ENCODE measurements at places on chromosomes 6 and 20.

DNA sequence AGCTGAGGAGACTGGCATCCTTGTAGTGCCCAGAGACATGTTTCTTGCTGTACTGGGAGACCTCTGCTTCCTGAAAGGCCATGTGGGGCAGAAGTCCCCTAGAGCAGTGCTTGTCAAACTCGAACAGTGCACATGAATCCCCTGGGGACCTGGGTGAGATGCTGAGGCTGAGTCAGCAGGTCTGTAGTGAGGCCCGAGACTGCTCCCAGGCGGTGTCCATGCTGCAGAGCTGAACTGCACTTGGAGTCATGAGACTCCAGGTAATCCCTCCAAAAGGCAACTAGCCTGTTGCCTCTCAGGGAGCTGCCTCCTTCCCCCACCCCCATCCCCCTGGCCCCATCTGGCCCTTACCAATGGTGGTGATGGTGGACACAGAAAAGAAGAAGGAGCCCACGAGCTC is 3.7 kb downstream of the KCNK17 start:
- DNase-seq, result no peak

DNA sequence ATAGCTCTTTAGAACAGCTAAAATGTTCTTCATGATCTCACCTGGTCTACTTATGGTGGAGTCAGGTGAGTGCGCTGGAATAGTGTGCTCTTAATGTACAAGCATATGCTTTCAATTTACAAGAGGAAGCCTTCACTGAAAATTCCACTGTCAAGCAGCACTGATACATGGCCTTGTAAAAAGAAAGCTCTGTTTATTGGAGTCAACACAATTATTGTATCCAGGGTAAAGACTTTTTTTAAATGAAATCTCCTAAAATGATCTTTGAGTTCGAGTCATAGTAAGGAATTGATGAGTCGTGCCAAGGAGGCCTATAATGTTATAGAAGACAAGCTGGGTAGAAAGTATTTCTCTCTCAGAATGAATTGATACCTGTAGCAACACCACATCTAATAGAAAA is 41.6 kb upstream of the CARMIL1 start:
- no peak for DNase-seq

DNA sequence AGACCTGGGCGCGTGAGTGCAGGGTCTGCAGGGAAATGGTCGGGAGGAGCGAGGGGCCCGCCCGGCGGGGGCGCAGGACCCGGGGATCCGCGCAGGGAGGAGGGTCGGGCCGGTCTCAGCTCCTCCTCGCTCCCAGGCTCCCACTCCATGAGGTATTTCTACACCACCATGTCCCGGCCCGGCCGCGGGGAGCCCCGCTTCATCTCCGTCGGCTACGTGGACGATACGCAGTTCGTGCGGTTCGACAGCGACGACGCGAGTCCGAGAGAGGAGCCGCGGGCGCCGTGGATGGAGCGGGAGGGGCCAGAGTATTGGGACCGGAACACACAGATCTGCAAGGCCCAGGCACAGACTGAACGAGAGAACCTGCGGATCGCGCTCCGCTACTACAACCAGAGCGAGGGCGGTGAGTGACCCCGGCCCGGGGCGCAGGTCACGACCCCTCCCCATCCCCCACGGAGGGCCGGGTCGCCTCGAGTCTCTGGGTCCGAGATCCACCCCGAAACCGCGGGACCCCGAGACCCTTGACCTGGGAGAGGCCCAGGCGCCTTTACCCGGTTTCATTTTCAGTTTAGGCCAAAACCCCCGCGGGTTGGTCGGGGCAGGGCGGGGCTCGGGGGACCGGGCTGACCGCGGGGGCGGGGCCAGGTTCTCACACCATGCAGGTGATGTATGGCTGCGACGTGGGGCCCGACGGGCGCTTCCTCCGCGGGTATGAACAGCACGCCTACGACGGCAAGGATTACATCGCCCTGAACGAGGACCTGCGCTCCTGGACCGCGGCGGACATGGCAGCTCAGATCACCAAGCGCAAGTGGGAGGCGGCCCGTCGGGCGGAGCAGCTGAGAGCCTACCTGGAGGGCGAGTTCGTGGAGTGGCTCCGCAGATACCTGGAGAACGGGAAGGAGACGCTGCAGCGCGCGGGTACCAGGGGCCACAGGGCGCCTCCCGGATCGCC is 54.2 kb upstream of the HLA-A start:
- peak; percentile 10 for DNase-seq

- DNase-seq, result peak; percentile 79
Observed at GRCh38 chr20:31822421-31823330, 3.5 kb downstream of the MYLK2 start.

DNA sequence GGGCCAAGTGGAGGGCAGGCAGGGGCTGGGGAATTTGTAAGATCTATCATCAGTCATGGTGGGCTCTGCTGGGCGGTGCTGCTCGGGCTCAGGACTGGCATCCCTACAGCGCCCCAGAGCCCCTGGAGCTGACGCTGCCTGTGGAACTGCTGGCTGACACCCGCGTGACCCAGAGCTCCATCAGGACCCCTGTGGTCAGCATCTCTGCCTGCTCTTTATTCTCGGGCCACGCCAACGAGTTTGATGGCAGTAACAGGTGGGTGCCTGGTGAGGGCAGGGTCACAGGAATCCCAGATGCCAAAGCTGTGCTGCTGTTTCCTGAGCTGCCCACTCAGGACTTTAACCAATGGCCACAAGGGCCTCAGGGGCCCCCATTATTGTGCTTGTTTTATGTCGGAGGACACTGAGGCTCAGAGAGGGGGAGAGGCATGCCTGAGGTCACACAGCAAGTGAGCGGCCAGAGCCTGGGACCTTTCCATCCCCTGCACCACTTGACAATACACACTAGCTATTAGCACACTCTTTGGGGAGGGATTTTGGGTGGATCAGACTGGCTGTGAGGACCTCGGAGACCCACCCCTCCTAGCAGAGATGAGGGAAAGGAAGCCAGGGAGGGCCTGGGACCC is 6.3 kb downstream of the BPIFB2 start:
- DNase-seq, result no peak

DNA sequence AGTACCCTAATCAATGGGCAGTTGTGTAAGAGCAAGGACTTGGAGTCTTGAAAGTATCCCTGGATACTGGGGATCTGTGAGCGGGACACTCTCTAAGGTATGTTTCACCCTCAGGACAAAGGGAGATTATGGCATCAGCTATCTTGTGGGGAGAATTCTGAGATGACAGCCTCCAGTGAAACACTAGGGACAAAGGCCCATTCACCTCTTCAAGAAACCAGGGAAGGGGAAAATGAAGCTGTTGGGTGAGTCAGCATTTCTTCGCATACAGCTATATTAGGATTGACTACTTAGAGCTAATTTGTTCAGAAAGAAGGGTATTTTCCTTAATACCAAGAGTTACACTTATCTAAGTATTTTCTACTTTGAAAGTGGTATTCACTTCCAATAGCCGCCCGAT is 35.9 kb downstream of the OPN5 start:
- DNase-seq, result no peak

DNA sequence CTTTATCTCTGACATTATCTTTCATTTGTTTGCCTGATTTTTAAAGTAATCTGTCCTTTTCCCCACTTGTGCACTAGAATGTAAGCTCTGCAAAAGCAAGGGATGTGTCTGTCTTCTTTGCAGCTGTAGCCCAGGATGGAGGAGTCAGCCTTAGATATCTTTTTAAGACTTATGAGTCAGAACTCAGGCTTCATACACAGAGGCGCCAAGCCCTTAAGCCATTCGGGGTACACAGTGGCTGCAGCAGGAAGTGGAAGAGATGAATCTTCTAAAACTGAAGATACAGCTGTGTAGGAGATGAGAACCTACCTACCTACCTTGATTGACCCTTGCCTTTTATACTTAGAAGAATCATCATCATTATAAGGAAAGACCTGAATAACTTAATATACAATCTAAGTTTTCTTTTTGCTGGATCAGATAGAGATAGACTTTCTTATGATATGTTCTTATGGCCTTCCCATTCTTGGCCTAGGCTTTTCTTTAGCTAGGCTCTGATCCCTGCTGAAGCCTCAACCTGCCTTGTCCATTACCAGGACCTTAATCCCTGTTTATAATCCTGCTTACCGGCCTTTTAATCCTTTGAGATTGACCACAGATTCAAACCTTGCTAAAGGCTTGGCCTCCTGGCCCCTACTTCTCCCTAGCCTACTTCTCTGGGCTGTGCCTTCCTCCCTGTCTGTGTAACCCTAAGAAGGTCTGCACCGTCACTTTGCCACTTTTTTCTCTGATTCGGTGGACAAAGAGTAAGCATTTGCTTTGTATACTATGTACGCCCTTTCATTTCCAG is 304.5 kb downstream of the PRL start:
- no peak for DNase-seq

DNA sequence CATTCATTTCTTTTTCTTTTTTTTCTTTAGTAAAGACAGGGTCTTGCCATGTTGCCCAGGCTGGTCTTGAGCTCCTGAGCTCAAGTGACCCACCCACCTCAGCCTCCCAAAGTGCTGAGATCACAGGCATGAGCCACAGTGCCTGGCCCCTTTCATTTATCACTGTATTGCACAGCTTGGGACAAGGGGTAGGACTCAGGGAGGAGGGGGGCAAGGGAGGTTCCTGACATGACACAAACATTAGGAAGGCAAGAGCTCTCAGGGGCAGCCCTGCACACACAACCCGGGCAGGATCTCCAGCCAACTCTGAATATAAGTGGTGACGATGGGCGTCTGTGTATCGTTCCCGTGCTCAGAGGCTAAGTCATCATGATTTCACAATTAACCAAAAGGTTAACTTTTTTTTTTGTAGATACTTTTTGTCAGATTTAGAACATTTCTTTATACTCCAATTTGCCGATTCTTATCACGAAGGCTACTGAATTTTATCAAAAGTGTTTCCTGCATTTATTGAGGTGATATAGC is 19.9 kb downstream of the SLC2A4RG start:
- DNase-seq, result no peak

GRCh38 chr6:41439524-41440418 is 104.4 kb downstream of the NCR2 start:
- DNase-seq, result no peak

DNA sequence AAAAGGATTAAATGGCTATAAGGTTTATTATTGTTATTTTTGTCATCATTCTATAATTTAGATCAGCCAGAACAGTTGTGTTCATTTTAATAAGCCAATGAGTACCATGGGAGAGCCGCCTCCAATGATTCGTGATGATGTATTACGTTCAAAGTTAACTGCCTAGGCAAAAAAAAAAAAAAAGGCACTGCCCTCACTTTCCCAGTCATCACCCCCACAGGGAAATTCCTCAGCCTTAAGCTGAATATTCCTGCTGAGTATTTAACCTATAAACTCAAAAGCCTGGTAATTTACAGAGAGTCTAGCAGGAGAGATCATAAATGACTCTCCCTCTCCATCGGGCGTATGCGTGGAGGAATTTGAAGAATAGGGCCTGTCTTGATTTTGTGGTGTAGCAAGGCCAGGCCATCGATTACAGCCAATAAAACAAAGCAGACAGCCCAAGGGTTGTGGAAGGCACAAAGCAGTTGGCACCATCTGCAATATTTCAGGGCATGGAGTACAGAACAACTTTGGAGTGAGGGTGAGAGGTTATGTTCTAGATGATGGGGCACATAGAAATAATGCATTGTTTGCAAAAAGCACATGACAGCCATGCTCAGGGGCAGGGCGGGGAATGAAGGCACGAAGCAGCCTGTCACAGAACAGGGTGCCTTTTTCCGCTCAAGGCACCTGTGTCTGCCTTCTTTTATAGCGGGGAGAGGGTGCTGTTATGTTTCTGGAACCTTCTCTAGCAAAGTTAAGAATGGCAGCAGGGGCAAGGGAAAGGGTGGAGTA is 138.2 kb upstream of the DTNBP1 start:
- DNase-seq, result no peak

- DNase-seq, result no peak
Observed at GRCh38 chr6:167049275-167049674, 50.1 kb downstream of the CEP43 start.

DNA sequence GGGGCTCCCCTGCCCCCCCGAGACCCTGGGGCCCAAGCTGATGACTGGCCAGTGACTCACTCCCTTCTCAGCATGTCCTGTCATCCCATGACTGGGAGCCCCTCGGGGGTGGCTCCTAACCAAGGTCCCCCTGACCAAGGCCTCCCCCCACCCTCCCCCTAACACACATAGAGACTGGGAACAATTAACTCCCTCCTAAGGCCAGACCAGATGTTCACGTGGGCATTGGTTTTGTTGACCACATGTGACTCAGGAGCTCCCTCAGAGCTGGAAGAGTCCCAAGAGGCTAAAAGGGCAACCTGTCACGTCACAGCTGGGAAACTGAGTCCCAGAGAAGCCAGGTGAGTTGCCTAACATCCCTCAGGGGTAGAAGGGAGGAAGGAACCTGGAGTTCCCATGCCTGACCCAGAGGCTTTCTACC is 10.6 kb upstream of the CCN5 start:
- no peak for DNase-seq

DNA sequence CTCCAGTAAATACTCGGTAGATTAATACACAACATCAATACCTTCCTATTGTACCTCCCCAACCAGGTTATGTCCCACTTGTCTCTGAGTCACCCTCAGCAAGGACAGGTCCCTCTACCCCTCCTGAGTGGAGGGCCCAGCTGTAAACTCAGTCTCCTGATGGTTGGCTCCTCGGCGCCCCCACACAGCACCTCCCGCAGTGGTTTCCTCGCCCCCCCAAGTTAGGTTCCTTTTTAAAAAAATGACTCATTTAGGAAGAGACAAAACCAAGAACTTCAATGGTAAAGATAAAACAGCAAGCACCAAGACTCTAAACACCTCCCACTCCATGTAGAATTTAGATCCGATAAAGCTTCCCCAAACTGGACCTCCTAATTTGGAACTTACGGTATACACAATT is 83.5 kb downstream of the TRERF1 start:
- peak; percentile 60 for DNase-seq

Measured in stimulated activated CD4-positive, alpha-beta T cell treated with anti-CD3 and anti-CD28 coated beads, Interleukin-1b, Interleukin-23, amount 100 ng/mL, for 24 hours (primary cell).